Posterior vena cava (tissue), 2 donors: ENCODE measurements at places on chromosomes 1 and 21. TPM values are rescaled to one million over a fixed set of nuclear protein-coding genes. Genes with fewer than 3 reads are reported as not detected.

The TAS1R1 gene
- total RNA-seq: not detected

The MMP23B gene
- total RNA-seq: 78.5 TPM

The TFF2 gene
- not detected for total RNA-seq

The FAM151A gene
- not detected for total RNA-seq

The OR6K3 gene
- not detected for total RNA-seq

The SIK1 gene
- 34.9 TPM for total RNA-seq

The RPL11 gene
- total RNA-seq: 724 TPM

GRCh38 chr21:45333583-45334121 is 46.0 kb upstream of the POFUT2 start:
- peak; percentile 52 for DNase-seq

GRCh38 chr1:38744452-38745350 is 114.9 kb downstream of the RRAGC start:
- DNase-seq: no peak

- DNase-seq: peak; percentile 58
Measured at GRCh38 chr1:244796719-244797406, 38.6 kb upstream of the COX20 start.

GRCh38 chr1:156152628-156153027 is 757 bp upstream of the SEMA4A start:
- DNase-seq: no peak

DNA sequence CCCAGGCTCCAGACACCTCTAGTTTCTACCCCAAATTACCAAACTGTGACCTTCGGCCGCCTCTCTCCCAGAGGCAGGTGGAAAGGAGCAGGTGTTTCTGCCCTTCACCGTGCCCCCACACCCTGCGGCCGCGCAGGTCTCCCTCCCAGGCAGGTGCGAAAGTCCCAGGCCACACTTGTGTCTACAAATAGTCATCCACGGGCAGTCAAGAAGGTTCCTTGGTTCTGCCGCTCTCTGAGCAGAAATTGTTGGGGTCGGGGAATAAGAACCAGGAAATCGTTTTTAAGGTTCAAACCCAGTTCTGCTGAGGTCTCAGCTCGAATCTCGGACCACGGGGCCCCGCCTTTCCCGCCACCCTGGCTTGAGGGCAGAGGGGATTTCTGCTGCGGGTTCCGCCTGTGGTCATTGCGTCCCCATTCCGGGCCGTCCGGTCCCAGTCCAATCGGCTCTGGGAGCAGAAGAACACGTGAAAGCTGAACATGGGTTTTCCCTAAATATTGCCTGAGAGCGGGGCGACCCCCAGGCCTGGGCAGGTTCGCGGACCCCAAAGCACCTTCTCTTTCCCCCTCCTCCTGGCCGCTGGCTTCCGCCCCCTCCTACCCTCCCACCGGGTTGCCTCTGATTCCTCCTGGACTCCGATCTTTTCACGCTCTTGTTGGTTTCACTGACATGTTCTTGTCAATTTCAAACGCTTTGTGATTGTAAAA is 1.2 kb upstream of the ATF3 start:
- no peak for DNase-seq

- no peak for DNase-seq
Measured at GRCh38 chr1:57132993-57133622, 167.3 kb upstream of the C8B start.

DNA sequence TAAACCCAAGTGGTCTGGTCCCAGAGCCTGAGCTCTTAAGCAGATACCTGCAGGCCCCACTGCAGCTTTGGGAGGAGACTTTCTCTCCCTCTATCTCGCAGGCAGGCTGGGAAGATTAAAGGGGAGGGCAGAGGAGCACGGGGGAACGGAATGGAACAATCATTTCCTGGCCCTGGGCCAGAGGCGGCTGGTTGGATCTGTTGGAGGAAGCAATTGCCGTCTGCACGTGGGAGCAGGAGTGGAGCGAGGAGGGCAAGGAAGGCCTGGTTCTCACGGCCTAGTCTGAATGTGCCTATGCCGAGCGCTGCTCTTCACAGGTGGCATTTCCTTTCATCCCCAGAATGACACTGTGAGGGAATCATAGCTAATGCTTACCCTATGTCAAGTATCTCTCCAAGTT is 23.7 kb downstream of the NKAIN1 start:
- DNase-seq: peak; percentile 84

GRCh38 chr1:174659823-174660222 is 212.1 kb downstream of the GPR52 start:
- DNase-seq: no peak

- DNase-seq: no peak
Measured at GRCh38 chr1:4276238-4276637, 376.2 kb upstream of the C1orf174 start.

DNA sequence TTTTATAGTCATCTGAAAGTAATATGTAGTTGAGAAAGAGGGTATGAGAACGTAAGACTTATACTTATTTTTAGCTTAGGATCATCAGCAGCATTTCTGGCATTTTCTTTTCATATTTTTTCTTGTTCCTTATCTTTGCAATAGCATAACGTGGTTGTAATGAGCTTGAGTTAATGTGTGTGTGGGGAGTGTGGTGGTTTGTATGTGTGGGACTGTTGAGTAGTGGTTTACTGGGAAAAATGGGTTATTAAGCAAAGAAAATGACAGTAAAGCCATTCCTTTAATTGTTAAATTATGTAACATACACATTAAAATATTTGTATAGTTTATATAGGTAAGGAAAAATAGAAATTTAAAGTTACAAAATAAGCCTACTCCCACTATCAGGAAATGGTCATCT is 15.2 kb downstream of the PIP5K1A start:
- DNase-seq: no peak
